ENCODE measurements at places on chromosomes 5 and 9.

- DNase-seq: no peak
Measured at GRCh38 chr5:135832941-135833920, 1.2 kb upstream of the SLC25A48 start.

GRCh38 chr5:127766676-127767335 is 63.6 kb downstream of the CCDC192 start:
- no peak for DNase-seq

- DNase-seq: no peak
Measured at GRCh38 chr5:1808439-1808838, 7.2 kb downstream of the NDUFS6 start.

DNA sequence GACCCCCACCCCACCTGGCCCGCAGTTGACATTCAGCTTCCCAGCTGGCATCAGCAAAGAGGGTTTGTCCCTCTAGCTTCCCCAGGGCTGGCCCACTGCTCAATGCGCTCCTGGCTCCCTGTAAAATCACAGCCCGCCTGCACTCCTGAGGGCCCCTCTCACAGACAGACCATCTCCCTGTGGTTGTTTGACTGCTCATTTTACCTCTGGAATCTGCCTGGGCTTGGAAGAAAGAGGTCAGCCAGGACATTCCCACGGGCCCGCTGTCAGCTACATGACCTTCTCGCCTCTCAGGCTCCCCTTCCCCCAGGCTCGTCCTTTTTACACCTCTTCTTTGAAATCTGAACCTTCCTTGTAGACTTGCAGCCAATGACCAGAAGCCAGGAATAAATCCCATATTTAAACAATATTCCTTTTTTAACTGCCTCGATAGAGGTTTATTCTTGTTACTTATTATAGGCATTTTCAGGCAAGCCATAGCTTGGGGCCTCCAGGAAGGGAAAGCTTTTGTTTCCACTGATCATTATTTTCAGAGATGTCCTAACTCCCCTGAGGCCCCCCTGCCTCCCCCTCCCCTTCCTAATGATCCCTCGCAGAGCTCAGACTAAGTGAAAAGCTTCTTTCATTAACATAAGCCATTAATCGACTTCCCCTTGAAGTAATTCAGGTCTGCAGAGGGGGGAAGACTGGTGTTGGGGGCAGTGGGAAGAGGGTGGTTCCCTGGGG is 76.3 kb upstream of the IQGAP2 start:
- DNase-seq: no peak

DNA sequence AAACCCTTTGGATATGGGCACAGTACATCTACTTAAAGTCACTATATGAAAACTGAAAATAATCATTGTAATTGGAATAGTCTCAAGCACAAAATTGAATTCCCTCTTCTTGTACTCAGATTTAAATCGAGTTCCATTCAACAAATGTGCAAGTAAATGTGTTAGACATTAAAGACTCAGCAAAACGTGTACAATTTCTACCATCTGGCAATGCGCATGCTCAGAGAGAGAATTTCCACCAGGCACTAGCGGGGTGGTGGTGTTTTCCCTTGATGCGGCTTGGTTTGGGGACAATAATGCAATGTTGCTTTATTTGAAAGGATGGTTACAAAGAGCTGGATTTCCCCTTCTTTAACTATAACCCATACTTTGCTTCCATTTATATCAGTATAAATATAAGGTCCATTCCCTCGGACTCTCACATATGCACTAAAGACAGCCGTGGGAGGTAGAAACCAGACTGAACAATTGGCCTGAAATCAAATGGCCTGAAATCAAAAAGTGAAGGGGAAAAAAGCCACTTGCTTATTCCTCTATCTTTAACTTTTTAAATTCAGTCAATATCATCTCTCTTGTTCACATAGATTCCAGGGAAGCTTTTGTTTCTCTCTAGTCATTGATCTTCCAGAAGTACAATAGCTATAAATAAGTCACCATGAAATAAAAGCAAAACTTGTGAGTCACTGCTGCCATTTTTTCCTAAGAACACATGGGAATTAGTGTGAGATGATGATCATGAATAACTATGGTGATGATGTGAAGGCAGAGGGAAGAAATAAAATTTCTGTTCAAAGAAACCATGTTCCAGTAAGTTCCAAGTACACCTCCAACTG is 59.2 kb downstream of the ADAMTS12 start:
- no peak for DNase-seq

GRCh38 chr5:150637245-150638052 is 3.0 kb upstream of the SYNPO start:
- no peak for DNase-seq

DNA sequence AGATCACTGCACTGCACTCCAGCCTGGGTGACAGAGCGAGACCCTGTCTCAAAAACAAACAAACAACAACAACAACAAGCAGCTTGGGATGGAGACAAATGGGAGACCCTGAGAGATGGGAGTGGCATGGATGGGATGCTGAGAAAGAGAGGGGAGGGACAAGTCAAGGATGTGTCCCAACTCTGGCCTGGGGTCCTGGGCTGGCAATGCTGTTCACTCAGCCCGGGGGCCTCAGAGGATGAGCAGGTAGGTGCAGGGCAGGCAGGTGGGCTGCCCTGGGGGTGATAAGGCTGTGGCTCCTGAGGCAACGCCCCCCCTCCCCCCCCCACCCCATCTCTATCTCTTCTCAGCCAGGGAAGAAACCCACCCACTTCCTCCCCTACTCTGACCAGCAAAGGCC is 123.0 kb downstream of the LHX2 start:
- DNase-seq: no peak

GRCh38 chr5:81815321-81815720 is 64.4 kb upstream of the SSBP2 start:
- DNase-seq: no peak

DNA sequence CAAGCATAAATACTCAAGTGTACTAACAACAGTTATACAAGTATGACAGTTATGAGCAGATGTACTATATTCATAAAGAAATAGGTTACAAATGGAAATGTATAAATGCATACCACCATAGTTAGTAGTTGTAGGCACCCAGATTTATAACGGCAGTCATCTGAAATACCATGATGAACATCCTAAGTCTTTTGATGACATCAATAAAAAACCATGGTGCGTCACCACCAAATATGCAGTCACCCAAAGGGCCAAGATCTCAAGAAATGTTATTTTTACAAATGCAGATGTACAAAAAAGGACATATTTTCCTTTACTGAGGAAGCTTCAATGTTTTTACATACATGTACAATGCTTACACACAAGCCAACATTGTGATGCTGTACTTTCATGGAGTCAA is 70.8 kb upstream of the XPA start:
- DNase-seq: no peak

GRCh38 chr9:38361473-38361850 is 31.0 kb upstream of the ALDH1B1 start:
- no peak for DNase-seq

DNA sequence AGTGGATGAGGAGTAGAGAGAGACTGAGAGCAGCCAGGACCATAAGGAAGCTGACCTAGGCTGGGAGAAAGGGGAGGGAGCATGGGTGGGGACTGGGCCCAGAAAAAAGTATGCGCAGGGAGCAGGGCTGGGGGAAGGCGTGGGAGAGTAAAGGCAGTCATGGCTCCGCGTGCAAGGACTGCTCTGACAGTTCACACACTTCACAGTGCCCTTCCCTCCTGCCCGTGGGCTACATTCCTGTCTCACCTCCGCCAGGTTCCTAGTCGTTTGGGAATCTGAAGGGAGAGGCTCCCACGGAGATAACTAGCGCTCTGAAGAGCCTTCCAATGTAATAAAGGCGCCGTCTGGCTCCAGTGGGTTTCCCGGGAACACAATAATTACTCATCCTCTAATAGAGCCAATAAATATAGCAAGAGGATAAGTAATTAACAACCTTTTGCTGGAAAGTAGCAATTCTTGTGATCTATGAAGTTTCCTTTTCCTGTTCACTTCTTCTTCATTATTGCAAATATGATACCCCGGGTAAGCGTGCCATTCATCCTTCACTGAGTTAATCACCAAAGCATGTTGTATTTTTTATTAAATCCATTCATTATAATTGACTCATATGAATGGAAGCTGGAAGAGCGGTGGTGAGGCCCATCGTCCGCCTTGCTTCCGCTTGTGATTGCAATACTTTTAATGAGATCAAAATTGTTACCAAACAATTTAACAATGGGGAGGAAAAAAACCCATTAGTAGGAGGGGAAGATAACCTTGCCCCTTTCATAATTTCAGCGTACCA is 39.3 kb downstream of the TTLL11 start:
- no peak for DNase-seq

GRCh38 chr5:132754947-132755346 is 7.7 kb downstream of the CCNI2 start:
- peak; percentile 65 for DNase-seq

GRCh38 chr5:141928051-141928450 is 4.4 kb downstream of the DELE1 start:
- no peak for DNase-seq

GRCh38 chr9:78507037-78507436 is 210.1 kb downstream of the PSAT1 start:
- DNase-seq: no peak

- DNase-seq: no peak
Measured at GRCh38 chr5:91190314-91190690, 192.8 kb downstream of the ARRDC3 start.

DNA sequence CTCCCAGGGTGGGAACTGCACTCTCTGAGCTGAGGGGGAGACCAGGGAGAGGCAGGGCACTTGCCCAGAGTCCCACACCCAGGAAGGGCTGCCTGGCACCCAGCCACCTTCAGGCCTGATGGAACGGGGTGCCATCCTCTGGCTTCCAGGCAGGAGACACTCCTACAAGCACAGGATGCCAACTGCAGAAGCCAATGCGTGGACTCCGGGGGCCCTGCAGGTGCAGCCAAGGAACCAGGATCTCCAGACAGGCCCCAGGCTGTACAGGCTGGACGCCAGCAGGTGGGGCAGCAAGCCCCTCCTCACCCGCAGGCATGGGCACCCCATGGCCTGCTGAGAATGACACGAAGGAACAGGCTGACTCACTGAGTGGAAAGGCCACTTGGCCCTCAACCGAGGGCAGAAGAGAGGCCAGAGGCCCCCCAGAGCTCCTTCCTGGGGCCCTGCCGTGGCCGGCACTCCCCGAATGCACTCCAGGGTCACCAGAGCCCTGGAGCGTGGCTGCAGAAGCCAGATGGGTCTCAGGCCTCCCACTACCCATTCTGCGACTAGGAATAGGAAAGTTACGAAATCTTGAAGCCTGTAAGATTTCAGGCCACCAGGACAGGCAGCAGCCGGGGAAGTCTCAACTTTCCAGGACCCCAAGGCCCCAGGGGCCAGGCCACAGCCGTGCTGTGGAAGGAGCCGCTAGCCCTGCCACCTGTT is 15.7 kb downstream of the NACC2 start:
- DNase-seq: no peak

GRCh38 chr5:177194268-177194667 is 60.7 kb downstream of the NSD1 start:
- no peak for DNase-seq

GRCh38 chr5:114391321-114391720 is 29.5 kb downstream of the KCNN2 start:
- DNase-seq: no peak

DNA sequence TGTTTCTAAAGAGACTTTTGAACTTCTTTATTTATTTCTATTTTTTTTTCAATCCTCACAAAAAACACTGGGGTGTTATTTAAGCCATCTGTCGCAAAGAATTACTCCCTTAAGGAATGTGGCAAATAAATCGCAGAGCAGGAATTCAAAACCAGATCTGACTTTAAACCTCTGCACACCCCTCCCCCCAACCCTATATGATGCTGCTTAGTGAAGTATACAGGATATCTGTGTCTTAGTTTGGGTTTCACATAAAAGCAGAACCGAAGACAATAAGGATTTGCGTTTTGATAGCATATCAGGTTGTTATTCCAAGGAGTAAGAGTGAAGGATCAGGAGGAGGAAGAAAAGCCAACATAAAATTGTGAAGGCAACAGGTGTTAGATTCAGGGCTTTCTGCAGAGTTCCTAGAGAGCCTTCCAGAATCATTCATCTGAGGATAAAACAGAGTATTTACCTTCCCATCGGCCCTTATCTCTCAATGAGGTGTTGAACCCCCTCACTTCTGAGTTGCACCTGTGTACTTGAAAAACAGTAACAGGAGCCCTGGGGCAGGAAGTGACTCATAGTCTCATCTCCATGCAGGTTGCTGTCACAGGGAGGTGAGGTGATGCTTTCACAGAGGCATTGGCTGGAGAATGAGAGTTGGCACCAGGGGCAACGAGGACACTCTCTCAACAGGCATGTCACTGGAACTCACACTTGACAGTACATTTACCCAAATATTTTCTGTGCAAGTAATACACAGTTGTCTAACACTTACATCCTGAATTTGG is 33.5 kb upstream of the DMRT3 start:
- DNase-seq: no peak

- DNase-seq: no peak
Measured at GRCh38 chr9:105979290-105979689, 284.9 kb downstream of the TMEM38B start.

DNA sequence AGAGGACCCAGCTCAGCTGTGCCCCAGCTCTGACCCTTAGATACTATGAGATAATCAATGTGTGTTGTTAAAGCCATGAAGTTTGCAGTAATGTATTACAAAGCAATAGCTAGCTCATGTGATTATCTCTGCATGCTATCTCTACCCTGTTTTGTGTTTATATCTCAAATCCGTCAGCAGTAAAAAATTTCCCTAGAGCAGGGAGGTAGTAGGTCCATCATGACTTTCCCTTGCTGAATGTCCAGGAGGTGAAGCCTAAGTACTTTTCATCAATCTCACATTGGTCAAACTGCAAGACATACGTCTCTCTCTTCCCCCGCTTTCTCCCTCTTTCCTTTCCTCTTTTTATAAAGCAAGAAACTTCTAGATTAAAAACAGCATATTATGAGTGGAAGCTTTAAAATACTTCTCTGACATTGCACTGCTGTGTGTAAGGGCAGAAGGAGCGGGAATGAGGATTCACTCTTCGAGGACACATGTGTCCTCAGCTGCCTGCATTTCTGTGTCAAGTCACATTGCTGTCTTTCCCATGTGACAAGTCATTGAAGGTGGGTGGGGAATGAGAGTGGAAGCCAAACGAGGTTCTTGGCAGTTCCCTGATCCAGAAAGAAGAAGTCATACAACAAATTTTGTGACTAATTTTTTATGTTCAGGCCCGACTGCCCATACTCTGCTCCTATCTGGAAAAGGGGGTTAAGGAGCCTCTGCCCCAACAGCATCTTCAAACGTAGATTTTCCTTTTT is 93.1 kb upstream of the RETREG1 start:
- DNase-seq: no peak

DNA sequence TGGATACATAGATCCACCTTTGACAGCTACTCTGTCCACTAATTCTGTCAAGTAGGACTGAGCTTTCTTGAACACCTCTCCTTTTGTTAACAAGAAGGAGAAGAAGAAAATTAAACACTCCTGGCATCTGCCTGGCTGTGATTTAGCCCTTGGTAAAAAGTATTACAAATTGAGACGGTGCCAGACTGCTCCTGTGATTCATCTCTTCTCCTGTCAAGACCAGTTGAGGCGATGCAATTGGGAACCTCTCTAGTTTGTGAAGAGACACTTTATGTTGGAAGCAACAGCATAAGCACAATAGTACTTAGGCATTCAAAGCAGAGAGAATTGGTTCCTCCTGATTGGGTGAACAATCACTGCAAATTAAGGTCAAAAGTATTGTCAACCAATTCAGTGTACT is 72.7 kb downstream of the GHR start:
- no peak for DNase-seq
